ENCODE measurements at places on chromosomes 16 and 17. TPM values are rescaled to one million over a fixed set of nuclear protein-coding genes. Genes with fewer than 3 reads are reported as not detected.

GRCh38 chr16:12413393-12413792 is 390.3 kb downstream of the CPPED1 start:
- DNase-seq = no peak

KRTAP4-3 gene
- not detected for total RNA-seq

KRT39 gene
- not detected for total RNA-seq

DNA sequence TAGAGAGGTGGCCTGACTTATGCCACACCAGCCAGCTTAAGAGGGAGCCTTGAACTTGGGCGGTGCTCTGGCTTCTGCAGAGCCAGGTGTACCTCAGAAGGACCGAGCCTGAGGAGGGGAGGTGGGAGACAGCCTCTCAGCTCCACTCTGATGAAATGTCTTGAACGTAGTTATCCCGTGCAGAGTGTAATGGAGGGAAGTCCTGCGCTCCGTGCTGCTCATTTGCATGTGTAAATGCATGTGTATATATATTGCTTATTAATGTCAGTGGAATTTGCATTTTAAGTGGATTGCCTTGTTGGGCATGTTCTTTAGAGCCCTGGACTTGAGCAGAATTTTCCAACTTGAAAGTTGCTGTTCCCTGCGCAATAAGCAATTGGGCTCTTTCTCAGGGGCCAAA is 264.9 kb upstream of the SDK2 start:
- DNase-seq = no peak

DNA sequence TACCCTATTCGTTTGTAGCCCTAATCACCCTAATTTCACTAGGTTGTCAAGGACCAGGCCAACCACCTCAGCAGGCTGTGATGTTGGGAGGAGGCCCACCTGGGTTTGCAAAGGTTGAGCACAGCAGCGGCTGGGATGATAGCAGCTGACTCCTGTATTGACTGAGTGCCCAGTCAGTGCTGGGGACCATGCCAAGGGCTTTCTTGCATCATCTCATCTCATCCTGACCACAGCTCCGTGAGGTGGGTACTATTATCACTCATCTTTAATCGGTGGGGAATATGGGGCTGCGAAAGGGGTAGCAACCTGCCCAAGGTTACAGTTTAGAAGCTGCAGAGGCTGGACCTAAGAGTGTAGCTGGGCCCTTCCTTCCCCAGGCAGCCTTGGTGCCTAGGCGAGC is 11.7 kb downstream of the ATPAF2 start:
- no peak for DNase-seq

SLFN14 gene
- total RNA-seq = not detected

NPIPA3 gene
- not detected for total RNA-seq

DNA sequence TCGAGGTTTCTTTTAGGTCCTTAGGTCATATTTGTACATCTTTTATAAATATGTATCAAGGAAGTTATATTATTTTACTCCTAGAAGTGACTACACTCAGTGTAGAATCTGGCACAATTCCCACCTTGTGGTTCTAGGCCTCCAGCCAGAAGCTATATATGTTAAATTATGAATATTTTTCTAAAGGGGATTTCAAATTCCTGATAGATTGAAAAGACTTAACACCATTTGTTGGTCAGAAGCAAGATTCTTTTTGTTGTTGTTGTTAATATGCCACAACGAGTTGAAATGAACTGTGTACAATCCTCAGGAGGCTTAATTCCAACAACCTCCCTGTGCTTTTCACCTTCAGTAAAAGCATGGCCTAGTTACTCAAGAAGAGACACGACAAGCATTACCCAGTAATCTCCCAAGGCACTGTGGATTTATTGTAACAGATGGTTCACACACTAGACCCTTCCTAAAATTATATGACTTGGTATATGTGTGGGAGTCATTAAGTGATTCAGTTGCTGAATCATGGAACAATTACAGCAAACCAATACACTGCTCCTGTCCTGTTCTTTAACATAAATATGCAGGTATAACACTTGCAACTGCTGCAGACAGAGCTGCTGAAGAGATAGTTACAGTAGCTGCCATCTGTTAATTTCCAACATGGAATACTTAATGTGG is 964.4 kb upstream of the GOT2 start:
- DNase-seq = no peak

DNA sequence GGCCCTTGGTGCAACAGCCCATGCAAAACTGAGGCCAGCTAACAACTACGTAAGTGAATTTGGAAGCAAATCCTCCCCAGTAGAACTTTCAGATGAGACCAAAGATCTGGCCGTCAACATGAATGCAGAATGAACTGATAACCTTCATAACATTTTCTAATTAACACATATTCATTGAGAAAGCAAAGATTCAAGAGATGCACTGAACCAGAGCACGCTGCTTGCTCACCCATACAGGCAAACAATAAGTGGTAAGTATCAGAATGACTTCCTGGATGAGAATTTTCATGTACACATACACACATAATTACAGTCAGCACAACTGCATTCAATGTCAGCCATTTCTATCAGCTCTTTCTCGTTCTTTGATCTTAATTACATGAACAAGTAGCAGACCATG is 30.6 kb downstream of the XYLT1 start:
- DNase-seq = no peak

SLC6A4 gene
- total RNA-seq = 0.98 TPM

DNA sequence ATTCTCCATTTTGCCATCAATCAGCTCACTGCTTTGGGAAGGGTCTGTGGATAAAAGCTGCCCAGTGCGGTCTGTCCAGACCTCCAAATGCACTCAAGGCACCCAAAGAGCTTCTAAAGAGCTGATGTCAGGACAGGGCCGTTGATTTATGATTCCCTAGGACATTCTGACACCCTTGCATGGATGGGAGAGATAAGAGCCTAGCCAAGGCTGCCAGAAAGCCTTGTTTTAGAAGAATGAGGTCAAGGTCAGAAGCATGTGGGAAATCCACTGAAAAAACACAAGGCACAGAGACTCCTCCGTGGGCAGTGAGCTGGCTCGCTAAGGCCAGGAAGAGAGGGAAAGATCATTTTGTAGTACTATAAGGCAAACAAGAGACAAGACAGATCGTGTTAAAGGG is 214.0 kb downstream of the CDH11 start:
- DNase-seq = no peak

GRCh38 chr16:27370318-27370717 is 31.7 kb upstream of the IL21R start:
- no peak for DNase-seq

DNA sequence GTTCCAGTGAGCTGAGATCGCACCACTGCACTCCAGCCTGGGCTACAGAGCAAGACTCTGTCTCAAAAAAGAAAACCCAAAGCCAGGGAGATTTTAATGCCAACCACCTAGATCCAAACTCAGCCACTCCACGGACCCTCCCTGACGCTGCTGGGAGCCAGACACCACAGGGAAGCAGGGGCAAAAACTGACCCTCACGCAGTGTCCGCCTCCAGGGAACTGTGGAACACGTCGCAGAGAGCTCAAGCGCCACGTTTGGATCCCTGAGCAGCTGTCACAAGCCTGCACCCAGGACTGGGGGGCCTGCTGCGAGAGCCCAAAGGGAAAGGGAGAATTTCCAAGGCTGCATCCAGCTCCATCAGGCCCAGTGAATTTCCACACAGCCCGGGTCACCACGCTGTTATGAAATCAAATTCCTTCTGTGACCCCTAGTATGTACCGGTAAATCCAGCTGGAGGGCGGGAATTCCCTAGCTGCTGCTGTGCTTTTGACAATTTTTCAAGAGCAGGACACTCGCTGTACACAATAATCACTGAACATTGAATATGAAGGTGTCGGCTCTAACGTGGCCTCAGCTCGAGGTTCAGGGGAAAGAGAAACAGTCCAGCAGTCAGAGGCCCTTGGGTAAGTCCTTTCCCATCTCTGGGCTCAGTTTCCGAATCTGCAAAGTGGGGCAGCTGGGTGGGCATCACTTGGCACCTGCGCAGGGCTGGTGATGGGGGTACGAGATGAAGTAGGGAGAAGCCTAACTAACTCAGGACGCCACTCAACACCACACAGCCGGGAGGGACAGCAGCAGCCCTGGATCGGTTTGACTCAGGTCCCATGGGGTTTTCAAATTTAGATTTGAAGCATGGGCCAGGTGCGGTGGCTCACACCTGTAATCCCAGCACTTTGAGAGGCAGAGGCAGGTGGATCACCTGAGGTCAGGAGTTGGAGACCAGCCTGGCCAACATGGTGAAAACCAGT is 8.6 kb downstream of the CARHSP1 start:
- DNase-seq = no peak

RNF157 gene
- total RNA-seq = 8.8 TPM

- DNase-seq = no peak
Measured at GRCh38 chr17:58531661-58532554, 17.5 kb upstream of the MTMR4 start.

DNA sequence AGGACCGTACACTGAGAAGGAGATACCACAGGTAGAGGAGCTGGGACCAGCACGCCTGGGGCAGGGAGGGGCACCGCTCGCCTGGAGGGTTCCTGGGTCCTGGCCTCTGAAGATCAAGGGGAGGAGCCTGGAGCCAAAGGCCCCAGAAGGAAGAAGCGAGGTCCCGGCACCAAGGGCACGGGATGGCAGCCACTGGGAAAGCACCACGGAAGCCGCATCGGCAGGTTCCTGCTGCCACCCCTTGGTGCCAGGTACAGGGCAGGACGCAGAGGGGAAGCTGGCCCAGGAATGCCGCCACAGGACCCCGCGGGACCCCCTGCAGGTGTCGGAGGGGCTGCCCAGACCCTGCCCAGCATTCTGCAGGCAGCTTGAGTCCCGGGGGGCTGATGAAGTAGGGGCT is 42.5 kb upstream of the CBFA2T3 start:
- DNase-seq = no peak

STAC2 gene
- 0.98 TPM for total RNA-seq

TBX6 gene
- total RNA-seq = 6.4 TPM

DNA sequence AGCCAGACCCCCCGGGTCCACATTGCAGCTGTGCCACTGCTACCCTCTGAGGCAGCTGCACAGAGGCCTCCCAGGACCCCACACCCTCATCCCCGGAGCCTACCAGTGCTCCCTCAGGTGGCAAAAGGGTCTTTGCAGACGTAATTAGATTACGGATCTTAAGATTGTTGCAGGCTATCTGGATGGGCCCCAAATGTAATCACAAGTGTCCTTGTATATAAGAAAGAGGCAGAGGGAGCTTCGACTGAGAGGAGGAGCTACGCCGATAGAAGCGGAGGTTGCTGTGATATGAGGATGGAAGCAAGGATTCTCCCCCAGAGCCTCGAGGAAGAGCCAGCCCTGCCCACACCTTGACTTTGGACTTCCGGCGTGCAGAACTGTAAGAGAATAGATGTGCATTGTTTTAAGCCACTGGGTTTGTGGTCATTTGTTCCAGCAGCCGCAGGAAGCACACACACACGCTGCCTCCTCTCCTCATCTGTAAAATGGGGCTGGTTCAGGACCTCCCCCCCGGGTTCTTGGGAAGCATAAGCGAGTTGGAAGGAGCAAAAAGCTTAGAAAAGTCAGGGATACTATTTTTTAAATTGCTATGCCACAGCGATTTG is 10.5 kb upstream of the RAI1 start:
- DNase-seq = no peak

PRSS22 gene
- 38.8 TPM for total RNA-seq

GRCh38 chr17:9360677-9361081 is 214.9 kb downstream of the STX8 start:
- DNase-seq = no peak

DNA sequence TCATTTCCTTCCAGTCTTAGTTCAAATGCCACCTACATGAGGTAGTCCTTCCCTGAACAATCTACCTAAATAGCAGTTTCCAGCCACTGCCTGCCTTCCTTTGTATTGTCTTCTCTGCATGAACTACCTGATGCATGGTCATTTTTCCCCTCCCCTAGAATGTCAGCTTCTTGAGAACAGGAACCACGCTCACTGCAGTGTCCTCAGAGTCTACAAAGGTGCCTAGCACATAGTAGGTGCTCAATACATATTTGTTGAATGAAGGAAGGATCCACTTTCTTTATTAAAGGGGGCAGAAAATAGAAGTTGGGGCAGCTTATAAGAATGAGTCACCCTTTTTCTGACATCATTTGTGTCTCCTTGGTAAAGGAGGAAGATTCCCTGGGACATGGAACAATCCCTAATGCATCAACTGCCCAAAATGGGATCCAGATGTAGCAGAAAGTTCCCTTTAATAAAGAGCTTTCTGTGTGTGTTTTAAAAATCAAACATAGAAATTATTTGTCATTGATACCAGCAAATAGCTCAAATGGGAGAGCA is 4.4 kb upstream of the CYLD start:
- no peak for DNase-seq

ARHGAP44 gene
- 3.2 TPM for total RNA-seq

GRCh38 chr16:87979352-87979751 is 28.1 kb downstream of the BANP start:
- DNase-seq = no peak

DNA sequence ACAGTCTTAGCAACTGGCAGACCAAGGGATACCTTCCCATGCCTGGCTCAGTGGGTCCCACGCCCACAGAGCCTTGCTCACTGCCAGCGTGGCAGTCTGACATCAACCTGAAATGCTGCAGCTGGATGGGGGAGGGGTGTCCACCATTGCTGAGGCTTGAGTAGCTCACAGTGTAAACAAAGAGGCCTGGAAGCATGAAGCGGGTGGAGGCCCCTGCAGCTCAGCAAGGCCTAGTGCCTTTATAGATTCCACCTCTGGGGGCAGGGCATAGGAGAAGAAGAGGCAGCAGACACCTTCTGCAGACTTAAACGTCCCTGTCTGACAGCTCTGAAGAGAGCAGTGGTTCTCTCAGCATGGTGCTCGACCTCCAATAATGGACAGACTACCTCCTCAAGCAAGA is 263.2 kb downstream of the KIF2B start:
- no peak for DNase-seq

SRL gene
- 1.5 TPM for total RNA-seq

GRCh38 chr17:39014044-39014794 is 47.0 kb upstream of the FBXO47 start:
- no peak for DNase-seq

GRCh38 chr17:16150251-16150856 is 65.0 kb downstream of the NCOR1 start:
- DNase-seq = no peak

DNA sequence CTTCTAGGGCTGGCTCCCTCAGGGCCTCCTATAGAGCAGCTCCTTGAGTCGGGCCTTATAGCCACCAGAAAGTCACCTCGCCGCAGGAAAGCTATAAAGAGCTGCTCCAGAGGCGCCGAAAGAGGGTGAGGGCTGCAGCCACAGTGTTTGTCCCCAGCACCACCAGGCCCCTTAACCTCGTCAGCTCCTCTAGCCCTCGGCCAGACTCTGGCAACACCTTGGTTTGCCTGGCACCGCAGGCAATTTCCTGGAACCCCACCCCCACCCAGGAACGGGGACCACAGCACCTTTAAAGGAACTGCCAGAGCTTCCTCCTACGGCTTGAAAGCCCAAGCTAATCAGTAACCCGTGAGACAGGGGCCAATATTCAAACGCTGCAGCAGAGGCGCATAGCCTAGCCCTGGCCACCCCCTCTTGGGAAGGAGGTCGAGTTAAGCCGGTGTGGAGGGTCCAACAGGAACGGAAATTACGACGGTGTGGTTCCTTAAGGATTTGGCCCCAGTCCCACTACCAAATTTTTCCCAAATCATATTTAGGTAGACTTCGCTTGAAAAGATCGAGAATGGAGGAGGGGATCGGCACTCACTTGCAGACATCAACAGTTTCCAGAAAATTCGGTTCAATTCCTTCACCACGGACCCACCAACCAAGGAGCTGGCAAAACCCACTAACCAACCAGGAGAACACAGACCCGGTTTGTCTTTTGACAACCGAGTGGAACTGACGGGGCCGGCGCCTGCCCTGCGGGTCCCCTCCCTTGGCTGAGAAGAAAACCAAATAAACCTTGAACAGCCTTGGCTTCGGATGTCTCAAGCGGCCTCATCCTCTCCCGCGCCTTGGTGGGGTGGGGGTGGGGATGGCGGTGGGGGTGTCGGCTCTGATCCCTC is 3.0 kb downstream of the HOXB6 start:
- DNase-seq = no peak

- DNase-seq = no peak
Measured at GRCh38 chr17:42553161-42553818, 567 bp downstream of the HSD17B1 start.

CCL14 gene
- total RNA-seq = 93.1 TPM
